Activated naive CD4-positive, alpha-beta T cell treated with anti-CD3 and anti-CD28 coated beads, Interleukin-2, amount 50 U/mL, for 72 hours (primary cell): ENCODE measurements at places on chromosomes 5 and 9. TPM values are rescaled to one million over a fixed set of nuclear protein-coding genes. Genes with fewer than 3 reads are reported as not detected.

Gene PLPPR1
- total RNA-seq = not detected

Gene SLCO6A1
- not detected for total RNA-seq

Gene GMCL2
- not detected for total RNA-seq

Gene IL4
- total RNA-seq = not detected

Gene CARD9
- total RNA-seq = 1.7 TPM

Gene SGCD
- total RNA-seq = 0.14 TPM

Gene OR1Q1
- 0.35 TPM for total RNA-seq

Gene SPATA31D4
- total RNA-seq = not detected
